ENCODE measurements at places on chromosomes 5 and 9.

GRCh38 chr9:98210435-98210834 lies 18.0 kb upstream of the CORO2A start:
- no peak for DNase-seq

DNA sequence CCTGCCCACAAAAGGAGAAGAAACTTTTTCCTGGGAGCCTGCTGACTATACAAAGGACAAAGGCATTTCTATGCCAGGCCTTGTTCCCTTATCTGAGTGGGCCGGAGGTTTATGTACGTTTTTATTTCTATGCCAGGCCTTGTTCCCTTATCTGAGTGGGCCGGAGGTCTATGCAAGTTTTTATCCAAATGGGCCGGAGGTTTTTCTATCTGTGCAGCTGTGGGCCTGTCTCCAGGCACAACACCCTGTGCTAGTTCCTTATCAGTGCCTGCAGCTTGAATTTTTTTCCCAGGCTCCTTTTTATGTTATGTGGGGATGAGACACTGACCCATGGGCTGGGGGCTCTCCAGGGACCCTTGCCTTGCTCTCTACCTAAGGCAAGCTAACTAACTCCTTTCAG lies 5.5 kb downstream of the SLC25A2 start:
- no peak for DNase-seq

- DNase-seq, result peak; percentile 54
Measured at GRCh38 chr9:87372356-87372851, 125.3 kb upstream of the DAPK1 start.

DNA sequence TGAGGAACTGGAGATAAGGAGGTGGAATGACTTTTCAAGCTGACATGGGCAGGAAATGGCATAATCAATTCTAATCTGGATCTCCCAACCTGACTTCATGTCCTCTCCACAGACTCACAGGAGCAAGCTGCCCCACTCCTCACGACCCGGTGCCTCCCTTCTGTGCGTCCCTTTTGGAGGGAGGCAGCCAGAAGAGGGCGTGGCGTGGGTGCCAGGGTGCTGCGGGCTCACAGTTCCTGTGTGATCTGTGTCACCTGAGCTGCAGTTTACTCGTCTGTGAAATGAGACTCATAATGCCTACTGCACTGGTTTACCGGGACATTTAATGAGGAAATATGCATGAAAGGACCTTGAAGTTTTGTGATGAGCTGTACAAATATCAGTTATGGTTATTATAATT lies 207.4 kb downstream of the DAB2IP start:
- no peak for DNase-seq

DNA sequence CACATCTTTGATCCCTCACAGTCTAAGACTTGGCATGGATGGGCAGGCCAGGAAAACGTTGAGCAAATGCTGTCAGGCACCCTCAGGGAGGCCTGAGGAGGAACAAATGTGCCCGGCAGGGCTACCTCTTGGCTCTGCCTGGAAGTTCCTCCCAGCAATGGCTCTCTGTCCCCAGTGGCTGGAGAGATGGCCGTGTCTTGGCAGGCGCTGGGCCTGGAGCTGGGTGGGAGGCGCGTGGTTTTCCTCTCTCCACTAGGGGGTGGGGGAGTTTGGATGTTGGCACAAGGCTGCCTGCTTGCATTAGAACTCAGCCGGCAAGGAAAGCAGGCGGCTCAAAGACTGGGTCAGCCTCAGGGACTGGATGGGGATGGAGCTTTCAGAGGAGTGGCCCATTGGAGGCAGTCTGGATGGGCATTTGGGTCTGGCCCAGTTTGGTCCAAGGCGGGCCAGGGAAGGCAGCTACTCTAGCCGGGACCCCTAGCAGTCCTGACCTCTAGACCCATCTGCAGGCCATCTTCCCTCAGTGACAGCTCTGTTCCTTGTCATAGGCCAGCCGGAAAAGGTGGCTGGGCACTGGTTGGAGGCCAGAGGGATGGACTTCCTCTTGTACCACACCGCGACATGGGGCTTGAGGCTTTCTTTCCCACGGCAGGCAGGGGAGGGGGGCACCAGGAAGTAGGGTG lies 68.2 kb upstream of the STC2 start:
- no peak for DNase-seq

DNA sequence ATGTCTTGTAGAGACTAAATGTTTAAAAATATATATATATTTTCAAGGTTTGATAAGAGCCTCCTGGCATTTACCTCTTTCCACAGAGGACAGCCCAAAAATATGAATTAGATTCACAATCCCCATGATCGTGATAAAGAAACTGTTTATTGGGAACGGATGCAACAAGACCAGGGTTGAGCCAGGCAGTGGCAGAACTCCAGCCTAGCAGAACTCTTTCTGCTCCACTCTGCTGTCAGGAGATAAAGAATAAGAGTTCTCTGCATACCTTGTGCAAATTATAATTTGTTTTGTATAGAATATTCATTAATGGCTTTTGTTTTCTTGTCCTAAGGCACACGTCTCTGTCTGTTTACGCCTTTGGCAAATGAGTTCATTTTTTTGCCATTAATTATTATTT lies 472.2 kb downstream of the TUSC1 start:
- no peak for DNase-seq

DNA sequence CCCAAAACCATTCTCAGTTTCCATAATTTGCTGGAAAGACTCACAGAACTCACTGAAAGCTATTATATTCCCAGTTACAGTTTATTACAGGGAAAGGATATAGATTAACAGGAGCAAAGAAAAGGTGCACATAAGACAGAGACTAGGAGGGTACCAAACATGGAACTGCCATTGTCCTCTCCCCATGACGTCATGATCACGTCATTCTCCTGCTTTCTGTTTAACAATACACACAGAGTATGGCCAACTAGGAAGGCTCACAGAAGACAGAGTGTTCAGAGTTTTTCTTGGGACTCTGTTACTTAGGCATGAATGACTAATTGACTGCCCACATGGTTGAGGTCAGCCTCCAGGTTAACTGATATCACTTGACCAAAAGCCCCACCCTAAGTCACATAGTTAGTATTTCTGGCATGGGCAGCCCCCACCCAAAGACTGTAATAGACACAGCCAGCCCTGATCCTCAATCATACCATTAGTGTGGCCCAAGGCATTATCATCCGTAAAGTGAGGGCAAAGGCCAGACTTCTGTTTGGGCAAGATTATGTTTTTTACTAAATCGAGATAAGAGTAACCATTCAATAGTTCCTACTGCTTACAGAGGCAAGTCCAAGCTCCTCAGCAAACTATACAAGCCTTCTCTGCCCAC lies 353.5 kb upstream of the POU5F2 start:
- no peak for DNase-seq

DNA sequence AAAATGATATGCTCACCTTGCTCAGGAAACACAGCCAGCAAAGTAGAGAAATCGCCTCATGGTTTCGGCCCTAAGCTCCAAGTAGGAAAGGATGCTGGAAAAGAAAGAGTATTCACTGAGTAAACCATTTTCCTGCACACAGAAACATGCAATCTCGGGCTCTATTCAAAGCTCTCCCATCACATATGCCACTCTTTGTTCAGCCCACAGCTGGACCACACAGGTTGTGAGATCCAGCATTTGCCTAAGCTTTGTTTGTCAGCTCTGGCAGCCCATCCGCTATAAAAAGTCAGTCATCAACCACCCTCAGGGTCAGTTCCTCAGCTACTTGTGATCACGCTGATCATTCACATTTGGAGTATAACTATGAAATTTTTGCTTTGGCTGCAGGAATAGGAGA lies 96.5 kb upstream of the SMARCA2 start:
- DNase-seq, result no peak

DNA sequence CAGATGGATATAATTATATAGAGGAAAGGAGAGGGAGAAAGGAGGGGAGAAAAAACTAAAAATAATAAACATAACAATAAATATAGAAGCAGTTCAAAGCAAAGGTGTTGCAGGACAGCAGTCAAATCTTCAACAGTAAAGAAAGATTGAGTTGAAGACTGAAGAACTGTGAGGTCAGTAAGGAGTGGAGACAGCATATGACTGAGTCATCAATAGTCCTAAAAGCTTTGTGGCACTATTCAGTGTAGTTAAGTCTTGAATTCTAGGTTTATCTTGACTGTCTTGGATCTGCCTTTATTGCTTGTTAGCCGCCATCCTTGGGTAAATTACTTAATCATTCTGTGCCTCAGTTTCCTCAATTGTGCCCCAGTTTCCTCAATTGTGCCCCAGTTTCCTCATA lies 137.0 kb downstream of the MRPS30 start:
- no peak for DNase-seq

DNA sequence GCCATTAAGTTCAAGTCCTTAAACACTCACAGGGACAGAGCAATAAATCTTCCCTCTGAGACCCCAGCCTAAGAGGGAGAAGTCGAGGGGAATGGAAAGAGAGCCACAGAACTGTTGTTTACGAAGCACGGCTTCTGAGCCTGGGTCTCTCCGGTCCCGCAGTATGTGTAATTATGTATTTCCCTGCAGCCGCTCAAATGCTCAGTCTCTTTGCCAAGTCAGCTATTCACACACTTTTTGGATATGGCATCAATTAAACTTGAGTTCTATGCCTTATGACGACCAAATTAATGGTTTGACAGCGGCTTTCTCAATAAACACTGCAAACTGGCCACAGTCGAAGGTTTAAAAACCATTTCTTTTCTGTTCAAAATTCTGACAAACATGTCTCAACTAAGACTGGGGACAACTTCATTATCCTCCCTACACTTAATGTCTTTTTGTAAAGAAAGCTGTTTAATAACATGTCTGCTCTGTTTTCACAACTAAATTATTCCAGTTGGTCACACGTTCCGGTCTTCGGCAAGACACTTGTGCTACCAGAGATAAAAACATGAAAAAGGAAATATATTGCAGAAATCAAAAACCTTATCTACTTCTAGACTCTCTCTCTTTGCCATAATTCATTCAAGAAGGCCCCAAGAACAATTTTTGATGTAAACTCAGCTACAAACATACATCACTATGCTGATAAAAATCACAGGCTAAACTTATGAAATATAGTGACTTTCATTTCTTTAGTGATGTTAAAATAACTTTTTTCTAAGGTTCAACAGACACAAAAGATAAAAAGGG lies 203.2 kb downstream of the GAPVD1 start:
- DNase-seq, result peak; percentile 75

DNA sequence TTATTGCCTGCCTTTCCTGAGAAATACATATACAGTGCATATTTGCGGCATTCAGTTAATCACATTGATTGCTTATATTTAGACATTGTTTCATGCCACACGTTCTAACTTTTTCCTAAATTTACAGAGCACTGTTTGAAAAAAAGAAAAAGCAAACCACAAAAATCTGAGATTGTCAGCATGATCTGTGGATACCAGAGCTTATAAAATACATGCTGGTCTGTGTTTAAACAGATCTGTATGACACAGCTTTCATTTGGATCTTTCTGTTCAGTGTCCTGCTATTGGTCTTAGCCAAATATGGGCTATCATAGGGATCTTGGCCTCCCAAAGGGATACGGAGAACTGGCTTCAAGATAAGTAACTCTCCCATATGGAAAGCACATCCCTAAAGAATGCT lies 20.2 kb downstream of the ALDH1A1 start:
- DNase-seq, result peak; percentile 40

DNA sequence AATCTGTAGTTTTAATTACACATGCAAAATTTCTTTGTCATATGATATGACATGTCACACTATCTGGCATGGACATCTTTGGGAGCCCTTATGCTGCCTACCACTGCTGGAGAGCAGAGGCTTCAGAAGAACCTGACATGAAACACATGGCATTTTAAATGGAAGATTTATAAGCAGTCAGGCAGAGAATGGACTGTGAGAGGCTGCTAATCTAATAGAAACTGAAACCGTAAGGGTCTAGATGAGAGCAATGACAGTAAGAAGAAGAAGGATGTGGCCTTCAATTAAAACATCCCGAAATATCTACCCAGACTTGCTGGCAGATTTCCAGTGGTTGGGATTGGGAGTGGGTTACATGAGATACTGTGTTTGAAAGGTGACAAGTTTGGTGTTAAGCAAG lies 149.8 kb downstream of the MACIR start:
- DNase-seq, result no peak

- DNase-seq, result peak; percentile 63
Measured at GRCh38 chr5:151221574-151221973, 2.3 kb downstream of the CCDC69 start.

GRCh38 chr9:105233873-105234272 lies 10.6 kb upstream of the SLC44A1 start:
- DNase-seq, result peak; percentile 20

DNA sequence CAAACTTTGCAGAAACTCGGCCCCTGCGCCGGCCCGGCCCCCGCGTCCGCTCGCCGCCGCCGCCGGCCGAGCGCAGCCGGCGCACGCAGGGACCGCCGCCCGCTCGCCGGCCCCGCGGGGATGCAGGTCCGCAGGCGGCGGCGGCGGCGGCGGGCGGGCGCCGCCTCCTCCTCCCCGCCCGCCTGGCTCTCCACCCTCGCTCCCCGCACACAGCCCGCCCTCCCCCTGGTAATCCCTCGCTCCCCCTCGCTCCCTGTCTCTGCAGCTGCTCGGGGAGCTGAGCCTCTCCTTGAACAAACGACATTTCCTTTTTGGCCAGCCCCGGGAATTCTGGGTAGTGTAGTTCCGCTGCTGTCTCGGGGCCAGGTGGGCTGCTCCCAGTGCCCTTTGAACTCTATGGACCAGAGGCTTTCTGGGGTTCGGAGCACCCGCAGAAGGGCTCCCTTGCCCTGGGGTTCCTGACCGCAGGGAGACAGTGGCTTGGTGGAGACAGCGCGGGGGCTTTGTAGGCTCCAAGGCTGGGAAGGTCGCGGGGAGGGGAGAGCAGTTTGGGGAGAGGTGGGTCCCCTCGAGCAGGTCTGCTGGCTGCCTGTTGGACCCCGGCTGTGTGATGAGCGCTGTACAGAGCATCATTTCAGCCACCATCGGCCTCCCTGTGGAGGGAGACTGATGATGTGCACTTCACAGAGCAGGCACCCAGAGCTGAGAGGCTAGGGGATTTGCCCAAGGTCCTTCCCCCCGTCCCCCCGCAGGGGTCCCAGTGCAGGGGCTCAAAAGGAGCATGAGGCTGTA lies 1.8 kb upstream of the FAM78A start:
- DNase-seq, result peak; percentile 81

DNA sequence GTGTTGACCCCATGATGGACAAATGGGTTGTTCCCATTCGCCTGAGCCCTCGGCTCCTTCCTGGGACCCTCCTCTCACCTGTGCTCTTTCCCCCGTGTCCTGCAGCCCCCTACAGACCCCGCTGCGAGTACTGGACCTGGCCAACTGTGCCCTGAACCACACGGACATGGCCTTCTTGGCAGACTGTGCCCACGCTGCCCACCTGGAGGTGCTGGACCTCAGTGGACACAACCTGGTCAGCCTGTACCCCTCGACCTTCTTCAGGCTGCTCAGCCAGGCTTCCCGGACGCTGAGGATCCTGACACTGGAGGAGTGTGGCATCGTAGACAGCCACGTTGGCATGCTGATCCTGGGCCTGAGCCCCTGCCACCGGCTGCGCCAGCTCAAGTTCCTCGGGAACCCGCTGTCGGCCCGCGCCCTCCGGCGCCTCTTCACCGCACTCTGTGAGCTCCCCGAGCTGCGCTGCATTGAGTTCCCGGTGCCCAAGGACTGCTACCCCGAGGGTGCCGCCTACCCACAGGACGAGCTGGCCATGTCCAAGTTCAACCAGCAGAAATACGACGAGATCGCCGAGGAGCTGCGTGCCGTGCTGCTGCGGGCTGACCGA lies 3.4 kb downstream of the LRRC14B start:
- DNase-seq, result no peak

Data from amniotic epithelial cell (primary cell).